HCEC 1CT (cell line): ENCODE measurements at places on chromosomes 7 and 10.

DNA sequence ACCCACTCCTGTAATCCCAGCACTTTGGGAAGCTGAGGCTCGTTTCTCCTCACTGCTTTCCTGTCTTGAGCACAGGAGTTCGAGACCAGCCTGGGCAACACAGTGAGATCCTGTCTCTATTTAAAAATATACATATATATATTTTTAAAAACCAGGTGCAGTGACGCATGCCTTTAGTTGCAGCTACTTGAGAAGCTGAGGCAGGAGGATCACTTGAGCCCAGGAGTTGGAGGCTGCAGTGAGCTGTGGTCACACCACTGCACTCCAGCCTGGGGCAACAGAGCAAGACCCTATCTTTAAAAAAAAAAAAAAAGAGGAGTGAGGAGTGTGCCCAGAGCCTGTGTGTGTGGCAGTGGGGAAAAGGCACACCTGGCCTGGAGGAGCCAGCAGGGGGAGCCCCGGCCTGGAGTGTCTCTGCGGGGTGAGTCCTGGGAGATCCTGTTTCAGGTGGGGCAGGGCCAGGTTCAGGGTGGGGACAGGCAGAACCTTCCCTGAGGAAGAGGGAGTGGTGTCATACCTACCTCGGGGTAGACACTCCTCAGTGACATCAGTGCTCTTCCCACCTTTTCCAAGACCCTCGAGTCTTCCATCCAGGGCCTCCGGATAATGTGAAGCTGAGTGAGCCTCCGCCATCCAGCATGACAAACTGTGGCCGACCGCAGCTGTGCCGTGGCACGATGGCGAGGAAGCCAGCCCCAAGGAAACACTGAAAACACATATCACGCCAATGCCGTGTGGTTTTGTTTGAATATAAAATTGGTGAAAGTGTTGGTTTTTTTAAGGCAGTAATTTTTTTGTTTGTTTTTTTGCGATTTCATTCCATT is 9.0 kb upstream of the ARPC1B start:
- no peak for DNase-seq

DNA sequence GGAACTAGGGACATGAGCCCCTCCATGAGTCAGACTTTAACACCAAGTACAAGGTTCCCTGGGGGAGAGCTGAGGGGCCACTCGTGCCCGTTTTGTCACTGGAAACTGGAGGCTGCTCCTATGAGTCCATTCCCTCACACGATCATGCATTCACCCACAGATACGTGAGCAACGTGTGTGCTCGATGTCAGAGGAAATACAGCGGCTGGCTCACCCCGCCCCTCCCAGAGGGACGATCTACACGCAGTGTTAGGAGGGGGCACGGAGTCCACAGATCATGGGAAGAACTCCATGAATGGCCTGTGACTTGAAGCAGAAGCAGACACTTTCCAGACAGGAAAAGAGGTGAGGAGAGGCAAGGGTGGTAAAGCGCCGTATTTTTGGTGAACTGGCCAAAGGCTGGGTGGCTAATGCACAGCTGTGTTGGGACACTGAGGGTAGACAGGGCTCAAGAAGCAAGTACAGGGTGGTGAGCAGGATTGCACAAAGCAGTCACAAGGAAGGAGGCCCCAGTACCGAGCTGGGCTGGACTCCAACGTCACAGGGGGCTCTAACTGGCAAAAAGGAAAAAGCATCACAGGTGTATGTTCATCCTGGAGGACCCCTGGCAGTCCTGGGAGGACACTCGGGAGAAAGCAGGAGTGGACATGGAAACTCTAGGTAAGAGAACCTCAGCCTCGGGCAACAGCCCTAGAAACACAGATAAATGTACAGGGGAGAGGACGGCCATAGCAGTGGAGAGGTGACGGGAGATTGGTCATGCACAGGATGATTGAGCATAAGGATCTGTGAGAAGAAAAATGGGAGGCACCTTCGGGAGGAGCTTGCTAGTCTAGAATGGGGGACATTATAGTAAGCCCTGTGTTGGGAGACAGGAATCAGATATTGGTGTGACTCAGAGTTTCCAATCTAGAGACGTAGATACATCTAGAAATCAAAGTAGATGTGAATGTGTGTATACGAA is 41.2 kb downstream of the TNS3 start:
- no peak for DNase-seq

- DNase-seq: no peak
These were observed 6.6 kb upstream of the SERPINE1 start for GRCh38 chr7:101120315-101120714.

DNA sequence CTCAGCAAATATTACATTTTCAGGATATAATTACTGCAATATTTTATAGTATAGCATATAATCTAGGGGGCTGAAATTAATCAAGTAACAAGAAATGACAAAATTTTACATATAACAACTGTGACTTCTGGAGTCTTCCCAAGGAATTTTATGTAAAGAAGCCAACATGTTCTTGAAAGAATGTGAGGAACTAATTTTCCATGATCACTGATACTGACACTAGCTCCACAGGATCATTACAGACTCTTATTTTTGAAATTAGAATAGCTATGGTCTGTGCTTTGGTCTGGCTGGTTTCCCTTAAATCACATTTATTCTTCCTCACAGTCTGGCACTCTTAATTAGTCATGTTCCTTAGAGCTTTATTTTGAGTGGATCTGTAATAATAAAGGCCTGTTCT is 267.7 kb upstream of the SEMA3A start:
- DNase-seq: no peak

DNA sequence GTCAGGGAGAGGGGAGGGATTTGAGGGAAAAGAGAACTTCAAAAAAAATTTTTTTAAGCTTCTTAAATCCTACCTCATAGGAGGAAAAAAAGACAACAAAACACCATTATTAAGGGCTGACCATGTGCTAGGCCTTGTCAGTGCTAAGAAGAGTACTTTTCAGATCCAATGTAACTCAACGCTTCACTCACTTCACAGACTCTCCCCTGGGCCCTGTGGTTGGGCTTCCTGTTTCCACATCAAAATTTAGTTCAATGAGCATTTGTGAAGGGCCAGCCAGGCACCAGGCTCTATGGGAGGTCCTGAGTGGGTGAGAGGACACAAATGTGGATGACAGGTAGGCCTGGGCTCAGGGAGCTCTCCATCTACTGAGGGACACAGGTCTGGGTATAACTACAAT is 249.8 kb downstream of the PTEN start:
- DNase-seq: no peak

DNA sequence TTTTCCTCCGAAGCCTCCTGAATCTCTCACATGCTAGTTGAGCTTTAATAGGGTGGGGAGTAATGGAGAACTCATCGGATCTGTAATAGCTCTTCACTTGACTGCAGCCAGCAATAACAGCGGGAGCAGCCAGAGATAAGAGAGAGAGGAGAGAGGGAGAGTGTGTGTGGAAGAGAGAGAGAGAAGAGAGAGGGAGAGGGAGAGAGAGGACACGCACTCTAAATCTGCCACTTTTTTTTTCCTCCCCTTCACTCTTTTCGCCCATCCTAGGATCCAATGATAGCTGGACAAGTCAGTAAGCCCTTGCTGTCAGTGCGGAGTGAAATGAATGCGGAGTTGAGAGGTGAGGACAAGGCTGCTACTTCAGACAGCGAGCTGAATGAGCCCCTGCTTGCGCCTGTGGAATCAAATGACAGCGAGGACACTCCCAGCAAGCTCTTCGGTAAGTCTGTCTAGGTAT is 107.9 kb downstream of the POU6F2 start:
- no peak for DNase-seq

GRCh38 chr10:96850825-96851224 is 18.7 kb downstream of the LCOR start:
- DNase-seq: peak; percentile 97

DNA sequence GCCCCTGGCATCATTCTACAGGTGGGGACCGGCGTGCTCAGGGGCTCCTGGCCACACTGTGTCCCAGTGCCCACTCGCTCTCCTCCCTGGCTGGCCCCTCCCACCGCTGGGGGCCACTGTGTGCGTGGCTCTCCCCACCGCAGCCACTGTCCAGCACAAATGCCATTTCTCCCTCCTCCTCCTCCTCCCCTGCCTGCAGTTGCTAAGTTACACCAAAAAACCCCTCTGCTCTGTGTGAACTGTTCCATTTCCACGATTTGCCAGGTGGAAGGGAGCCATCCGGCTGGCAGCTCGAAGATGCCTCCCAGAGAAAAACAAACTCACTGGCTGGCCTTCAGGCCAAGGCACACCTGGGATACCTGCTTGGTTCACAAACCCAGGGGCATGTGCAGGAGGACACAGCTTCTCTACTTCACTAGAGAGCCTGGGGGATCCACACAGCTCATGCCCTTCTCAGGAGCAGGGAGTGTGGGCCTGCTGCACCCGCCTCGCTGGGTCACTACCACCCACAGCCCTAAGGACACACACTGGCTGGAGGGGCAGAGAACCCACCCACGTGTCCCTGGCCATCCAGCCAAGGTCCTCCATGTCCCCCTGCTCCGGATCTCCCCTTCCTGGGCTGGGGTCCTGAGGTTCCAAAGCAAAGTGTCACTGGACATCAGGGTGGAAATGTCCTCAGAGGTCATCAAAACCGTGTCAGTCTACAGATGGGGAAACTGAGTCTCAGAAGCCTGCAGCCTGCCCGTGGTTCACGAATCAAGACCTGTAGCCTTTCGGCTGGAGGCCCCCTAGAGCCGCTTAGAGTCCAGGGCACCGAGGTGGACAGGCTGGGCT is 1.7 kb downstream of the RASGEF1A start:
- DNase-seq: no peak

DNA sequence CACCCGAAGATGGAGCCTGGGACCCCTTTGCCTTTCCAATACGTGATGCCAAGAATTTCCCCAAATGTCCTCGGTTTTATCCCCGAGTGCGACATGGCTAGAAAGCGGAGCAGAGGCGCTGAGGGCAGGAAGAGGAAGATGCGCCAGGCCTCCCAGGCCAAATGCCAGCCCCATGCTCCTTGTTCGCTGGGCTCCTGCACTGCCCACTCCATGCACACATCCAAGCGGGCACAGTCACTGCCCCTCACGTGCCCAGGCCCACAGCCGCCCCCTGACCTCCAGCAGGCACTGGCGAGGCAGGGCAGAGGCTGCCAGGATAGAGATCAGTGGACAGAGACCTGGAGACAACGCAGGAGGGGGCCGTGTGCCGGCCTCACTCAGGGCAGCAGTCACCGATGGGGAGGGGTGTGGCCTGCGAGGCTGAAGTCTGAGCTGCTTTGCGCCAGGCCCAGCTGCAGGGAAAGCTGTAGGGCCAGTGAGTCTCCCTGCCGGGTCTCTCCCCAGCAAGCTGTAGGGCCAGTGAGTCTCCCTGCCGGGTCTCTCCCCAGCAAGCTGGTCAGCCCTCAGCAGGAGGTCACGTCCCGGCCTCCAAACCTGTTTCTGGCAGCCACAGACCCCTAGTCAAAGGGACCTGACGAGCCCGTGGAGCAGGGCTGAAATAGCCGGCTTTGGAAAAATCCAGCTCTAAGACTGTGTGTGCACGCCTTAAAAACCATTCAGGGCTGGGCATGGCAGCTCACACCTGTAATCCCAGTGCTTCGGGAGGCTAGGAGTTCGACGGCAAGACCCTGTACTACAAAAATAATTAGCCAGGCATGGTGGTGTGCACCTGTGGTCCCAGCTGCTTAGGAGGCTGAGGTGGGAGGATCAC is 100.6 kb upstream of the DIP2C start:
- no peak for DNase-seq

DNA sequence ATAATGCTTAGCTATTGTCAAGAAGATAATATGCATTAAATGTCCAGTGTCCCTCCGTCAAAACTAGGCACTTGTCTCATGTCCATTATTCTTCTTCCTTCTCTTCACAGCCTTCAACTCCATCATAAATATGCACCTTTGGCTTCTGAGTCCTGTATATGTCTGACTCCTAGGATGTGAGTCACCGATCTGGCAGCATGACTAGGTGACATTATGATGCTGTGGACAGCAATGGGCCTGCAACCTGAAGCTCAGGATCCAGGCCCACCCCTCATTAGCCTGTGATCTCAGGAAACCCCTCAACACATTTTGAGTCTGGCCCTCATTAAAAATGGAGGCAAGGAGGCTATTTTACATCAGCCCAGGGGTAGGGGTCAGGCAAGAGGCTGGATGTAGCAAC is 362.5 kb upstream of the ZMIZ1 start:
- DNase-seq: no peak

DNA sequence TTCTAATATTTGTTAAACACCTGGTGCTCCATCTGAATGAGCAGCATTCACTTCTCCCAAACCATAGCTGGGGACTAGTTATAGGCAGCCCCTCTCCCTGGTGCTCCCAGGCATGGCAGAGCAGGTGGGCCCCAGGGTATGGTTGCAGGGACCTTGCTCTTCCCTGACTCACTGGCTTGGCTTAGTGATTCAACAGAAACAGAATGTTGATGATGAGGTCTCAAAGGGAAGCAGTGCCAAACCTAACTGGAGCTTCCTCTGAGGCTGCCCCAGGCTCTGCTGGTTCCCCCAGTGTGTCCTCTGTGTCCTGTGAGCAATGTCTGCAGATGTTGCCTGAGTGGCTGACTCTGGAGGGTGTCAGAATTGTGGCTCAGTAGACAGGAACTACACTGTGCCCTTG is 3.7 kb downstream of the GPR26 start:
- no peak for DNase-seq

- DNase-seq: peak; percentile 96
These were observed 110.5 kb downstream of the IPMK start for GRCh38 chr10:58157076-58157766.

DNA sequence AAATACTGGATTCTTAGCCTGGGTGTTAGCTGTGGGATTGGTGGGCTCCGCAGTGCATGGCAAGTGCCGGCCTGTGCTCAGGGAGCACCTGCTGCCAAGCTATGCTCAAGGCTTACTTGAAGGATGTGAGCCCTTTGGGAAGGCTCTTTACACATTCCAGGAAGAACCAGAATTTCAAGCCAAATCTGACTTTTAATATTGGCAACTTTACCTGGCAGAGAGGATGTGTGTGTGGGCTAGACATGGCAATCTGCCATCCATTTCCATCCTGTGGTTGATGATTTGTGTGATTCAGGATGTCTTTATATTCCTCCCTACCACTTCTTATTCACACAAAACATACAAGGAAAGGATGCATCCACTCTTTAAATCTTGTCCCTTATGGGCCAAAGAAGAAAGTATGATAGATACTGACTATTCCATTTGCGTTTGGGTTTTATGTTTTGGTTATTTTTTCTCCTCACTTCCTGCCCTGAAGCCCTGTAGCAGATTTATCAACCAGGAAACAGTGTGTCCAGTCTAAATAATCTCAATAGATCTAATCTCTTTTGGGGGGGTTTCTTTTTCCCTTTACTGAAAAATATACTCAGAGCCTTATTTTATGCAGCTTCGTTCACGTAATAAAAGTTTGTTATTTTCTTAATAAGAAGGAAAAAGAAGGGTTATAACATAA is 247.1 kb downstream of the COBL start:
- no peak for DNase-seq

GRCh38 chr10:16120563-16120962 is 260.3 kb upstream of the MINDY3 start:
- no peak for DNase-seq

DNA sequence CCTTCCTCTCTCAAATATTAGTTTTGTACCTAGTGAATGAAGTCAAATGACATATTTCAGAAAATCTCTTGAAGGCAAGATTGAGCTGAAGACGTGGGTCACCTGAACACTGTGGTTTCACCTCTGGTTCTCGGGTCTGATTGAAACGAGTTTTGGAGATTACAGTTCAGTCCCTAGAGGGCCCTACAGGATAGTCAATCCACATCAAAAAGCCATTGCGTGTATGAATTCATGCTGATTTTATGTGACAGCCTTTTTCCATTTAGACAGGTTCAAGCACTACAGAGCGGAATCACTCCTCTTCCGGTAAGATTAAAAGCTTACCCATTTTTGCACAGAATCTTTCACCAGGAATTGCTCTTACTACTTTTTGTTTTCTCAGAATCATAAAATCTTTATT is 62.2 kb downstream of the VIM start:
- peak; percentile 39 for DNase-seq
